Activated T-cell treated with anti-CD3 and anti-CD28 coated beads for 1 hour (primary cell): ENCODE measurements at places on chromosomes 16 and 17.

DNA sequence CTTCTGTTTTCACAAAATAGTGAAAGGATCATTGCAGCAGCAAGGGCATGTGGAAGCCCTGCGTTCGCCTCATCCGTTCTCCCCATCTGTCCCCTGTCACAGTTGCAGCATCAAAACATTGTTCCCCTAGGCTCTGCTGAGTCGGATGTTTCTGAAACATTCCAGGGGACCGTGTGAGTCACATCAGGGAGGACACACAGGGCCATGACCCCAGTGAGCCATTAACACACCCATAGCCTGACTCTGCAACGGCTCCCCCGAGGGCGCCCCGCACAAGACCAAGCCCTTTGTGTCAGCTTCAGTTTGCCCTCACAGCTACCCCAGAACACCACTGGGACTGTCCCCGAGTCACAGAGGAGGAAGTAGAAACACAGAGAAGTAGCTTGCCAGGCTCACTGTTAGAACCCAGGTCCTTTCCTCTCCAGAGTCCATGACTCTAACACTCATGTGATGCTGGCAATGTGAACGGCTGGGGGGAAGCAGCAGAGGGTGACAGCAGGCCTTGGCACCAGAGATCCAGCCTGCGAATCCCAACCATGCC, 63.3 kb upstream of the HSBP1 start:
- no peak for DNase-seq

GRCh38 chr17:17988427-17988945, 15.8 kb downstream of the DRC3 start:
- no peak for DNase-seq

- no peak for DNase-seq
These were observed 54.2 kb downstream of the SREBF1 start for GRCh38 chr17:17782523-17783115.

DNA sequence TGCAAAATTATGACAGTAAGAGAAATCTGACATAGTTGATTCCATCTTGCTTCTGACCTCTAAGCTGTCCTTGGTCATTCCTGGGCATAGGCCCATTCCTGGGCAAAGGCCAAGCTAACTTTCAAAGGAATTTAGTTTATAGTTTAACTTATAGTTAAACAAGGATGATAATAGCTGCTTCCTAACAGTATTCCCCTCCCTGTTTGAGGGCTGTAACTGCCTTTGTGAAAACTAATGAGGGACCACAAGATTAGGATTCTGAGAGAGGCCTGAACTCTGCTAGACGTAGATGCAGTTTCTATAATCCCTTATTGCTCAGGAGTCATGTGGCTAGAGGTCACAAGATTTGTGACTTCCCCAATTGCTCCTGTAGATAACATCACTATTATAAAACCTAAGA, 80.2 kb upstream of the ASIC2 start:
- DNase-seq = no peak

DNA sequence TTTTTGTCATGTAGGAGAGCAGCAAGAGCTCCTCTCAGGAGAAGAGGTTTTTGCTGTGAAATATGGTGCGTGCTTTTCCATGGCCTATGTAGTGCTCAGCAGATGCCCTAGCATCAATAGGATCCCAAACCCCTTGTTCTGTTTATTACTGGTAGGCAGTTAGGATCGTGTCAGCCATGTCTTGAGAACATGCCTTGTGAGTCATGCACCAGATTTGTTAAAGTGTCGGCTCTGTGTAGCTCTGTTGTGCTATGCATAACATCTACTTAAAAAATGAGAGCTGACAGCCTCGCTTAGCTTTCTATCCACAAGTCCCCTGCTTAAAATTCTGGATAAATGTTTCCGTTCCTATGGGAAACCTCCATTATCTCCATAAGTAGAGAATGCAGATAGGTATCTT, 4.4 kb upstream of the EIF4A3 start:
- DNase-seq = no peak

DNA sequence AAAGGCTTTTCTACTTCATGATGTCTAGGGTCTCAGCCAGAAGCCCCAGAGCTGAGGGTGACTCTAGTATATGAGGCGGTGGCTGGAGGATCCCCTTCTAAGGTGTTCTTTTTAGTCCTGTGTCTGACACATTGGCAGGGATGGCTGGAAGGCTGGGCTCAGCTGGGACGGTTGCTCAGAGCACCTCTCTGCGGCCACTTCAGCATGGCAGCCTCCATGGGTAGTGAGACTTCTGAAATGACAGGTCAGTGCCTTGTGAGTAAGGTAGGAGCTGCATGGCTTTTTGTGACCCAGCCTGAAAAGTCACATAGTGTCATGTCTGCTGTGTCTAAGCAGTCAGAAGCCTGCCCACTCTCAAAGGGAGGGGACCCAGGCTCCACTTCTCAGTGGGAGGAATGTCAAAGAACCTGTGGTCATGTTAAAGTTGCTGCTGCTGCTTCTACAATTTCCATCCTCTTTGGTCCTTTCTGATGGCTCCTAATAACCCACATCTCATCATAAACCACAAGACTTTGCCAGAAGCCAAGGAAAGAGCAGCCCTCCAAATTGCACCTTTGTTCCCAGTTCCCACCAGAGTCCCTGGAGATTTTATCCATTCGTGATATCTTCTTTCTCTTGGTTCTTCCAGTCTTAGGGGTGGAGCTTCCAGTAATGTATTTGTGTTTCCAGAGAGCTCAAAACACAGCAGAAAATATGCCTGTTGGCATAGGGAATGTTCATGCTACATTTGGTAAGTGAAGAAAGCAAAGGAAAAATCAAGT, 15.4 kb upstream of the KCNG4 start:
- no peak for DNase-seq

- no peak for DNase-seq
These were observed 1.6 kb downstream of the MPO start for GRCh38 chr17:58279016-58279711.

DNA sequence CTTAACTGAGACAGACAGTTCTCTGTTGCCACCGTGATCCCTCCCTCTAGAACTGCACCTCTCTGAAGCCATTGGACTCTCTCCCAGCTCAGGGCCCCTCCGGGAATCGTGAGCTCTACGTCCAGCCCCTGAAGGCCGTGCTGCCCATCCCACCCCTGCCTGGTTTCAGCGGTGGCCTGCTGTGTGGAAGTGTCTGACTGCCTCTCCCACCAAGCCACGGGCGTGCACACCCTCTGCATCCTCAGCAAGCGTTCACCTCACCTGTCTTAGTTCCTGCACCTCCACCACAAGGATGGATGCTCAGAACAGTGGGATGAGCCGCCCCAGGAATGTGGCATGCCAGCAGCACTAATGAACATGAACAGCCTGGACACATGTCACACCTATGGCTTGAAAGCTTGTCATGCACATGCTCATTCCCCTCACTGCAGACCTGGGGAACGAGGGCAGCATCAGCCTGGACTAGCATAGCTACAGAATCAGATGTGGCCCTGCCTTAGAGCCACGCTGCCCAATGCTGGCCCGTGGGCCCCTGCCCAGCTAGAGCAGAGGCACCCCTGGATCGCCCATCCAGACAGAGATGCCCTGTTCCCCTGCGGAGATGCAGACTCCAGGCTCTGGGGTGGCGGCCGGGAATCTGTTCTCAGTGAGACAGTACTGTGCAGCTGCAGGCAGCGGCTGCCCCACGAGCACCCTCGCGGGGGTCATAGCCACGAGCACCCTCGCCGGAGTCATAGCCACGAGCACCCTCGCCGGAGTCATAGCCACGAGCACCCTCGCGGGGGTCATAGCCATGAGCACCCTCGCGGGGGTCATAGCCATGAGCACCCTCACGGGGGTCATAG, 73.7 kb upstream of the CHMP6 start:
- no peak for DNase-seq

DNA sequence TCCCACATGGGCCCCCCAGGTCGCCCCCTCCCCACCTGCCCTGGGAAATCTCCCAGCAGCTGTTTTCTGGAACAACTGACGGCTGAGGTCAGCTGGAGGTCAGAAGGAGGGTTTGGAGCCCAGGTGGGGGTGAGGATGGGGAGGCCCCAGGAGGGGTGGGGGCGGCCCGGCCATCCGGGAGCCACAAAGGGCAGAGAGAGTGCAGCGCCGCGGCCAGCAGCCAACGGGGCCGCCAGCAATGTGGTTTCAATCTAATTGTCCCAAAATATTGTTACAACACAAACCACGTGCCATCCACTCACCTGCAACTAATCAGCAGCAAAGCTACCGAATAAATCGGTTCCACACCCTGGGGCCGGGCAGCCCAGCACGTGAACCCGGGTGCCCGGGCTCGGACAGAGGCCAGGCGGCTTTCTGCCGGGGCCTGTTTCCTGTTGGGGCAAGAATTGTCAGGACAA, 28.3 kb upstream of the SLC38A10 start:
- no peak for DNase-seq

DNA sequence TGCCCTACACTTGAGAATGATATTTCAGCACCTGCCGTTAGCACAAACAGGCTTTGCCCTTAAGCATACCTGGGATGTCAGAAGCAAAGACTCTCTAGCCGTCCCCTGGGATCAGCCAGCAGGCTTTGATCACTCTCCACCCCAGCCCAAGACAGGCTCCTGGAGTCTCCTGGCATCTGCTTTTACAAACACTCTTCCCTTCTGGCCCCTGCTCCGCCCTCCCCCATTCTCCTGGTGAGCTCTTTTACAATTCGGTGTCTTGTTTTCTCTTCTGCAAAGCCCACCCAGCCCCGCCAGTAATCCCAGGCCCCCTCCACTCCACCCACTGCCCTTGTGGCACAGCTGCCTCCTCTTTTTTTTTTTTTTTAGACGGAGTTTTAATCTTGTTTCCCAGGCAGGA, 50.4 kb downstream of the KATNIP start:
- DNase-seq = no peak

GRCh38 chr17:45147581-45148182, 593 bp upstream of the HEXIM1 start:
- peak; percentile 58 for DNase-seq

- no peak for DNase-seq
These were observed 10.8 kb downstream of the TP53 start for GRCh38 chr17:7676533-7676932.

GRCh38 chr17:63634816-63635215, 12.6 kb downstream of the MAP3K3 start:
- no peak for DNase-seq

DNA sequence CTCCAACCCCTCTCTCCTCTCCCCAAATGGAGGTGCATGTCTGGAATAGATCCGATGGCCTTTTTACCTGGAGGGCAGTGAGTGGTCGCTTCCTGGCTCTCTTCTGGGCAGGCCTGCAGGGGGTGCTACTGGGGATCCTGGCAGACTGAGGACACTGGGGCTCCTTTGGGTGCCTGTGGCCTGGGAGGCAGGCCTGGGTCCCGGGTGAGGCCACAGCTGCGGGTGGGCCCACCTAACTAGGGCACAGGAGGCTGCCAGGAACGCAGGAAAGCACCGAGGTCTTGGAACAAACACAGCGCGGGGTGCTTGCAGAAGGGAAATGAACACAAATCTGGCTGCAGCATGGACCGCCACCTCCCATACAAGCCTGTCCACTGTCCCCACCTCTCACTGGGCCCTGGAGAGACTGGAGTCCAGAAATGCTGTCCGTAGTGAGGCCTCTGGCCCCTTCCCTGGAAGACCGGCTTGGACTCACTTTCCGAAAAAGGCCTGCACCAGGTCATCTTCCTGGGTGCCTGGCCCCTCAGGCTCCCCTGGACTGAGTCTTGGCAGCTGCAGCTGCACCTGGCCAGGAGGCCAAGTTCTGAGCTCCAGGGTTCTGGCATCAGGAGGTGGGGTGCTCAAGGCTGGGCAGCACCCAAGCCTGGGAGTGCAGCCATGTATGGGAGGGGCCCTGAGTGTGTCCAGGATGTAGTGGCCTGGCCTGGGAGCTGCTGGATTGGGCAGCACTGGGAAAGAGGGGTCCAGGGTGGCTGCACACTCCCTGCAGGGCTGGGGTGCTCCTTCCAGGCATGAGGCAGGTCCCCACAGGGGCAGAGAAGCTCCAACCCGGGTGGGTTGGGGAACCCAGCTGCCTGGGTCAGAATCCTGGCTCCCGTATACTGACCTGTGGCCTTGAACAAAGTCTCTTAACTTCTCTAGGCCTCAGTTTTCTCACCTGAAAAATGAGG, 195.1 kb downstream of the IRF8 start:
- no peak for DNase-seq

GRCh38 chr17:31778523-31778922, 80.5 kb downstream of the COPRS start:
- no peak for DNase-seq

DNA sequence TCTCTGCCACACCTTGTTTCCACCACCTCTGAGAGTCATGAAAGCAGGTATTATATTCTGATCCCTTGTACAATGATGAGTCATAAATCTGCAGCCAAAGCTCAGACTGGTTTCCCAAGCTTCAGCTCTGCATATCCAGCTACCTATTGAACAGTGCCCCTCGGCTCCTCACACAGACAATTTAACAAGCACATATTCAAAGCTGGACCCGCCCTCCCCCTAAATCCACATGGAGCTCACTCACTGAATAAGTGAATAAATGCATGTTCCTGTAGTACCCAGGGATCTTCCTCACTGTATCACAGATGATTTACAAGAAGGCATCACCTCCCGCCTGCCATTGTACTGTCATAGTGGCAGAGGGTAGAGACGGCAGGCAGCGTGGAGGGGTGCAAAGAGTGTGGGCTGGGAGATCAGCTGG, 516.4 kb downstream of the GRIN2A start:
- no peak for DNase-seq

DNA sequence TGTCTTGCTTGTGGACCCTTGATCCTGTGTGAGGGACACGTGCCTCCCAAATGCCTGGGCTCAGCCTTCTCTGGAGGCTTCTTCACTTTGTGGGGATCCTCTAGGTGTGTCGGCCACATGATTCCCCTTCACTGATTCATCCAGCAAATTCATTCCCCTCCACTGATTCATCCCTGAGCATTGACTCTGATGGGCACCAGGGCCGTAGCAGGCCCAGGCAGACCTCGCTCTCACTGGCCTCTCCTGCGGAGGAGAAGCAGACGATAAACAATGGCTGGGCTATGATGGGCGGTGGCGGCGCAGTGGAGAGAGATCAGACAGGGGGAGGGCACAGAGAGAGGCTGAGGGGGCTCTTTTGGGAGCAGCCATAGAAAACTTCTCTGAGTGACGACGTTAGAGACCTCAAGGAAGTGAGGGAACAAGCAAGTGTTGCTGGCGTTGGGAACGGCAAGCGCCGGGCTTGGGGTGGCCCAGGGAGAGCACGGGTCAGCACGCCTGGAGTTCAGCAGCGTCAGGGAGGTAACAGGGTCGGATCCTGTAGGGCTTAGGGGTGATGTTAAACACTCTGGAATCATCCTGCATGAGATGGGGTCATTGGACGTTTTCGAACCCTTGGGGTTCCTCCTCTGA, 17.5 kb upstream of the RPTOR start:
- no peak for DNase-seq
